Right kidney (tissue), 9 donors: ENCODE measurements at places on chromosomes 2 and 18.

DNA sequence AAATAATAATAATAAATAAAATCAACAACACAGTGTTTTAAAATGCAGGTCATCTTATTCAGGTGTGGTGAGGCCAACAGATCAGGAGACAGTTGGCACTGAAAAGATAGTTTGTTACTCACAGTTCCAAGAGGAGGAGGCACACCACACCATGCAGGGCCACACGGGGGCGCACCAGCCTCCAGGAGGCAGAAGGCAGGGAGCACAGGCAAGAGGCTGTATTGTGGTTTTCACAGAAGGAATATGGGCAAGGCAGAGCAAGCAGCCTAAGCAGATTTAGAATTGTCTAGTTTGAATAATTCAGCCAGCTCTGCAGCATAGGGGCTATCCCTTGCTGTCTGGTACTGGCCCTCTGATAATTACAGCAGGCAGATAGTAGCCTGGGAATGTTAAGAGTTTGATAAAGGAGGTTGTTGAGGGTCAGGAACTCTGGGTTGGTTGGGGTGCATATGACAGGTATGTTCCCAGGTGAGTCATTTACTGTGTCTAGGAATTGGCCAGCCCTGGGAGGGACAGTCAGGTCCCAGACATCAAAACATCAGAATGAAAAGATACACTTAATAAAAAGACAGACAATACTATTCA, 31.3 kb downstream of the KIAA2012 start:
- no peak for DNase-seq

- DNase-seq, result no peak
Measured at GRCh38 chr2:240245706-240246105, 105.2 kb upstream of the OTOS start.

- DNase-seq, result no peak
Measured at GRCh38 chr2:203706403-203706802, at the start of gene CD28. Gene CD28, plus strand, starts transcription at chr2:203706639. Its CDS starts 58 bp downstream, at chr2:203706697.

DNA sequence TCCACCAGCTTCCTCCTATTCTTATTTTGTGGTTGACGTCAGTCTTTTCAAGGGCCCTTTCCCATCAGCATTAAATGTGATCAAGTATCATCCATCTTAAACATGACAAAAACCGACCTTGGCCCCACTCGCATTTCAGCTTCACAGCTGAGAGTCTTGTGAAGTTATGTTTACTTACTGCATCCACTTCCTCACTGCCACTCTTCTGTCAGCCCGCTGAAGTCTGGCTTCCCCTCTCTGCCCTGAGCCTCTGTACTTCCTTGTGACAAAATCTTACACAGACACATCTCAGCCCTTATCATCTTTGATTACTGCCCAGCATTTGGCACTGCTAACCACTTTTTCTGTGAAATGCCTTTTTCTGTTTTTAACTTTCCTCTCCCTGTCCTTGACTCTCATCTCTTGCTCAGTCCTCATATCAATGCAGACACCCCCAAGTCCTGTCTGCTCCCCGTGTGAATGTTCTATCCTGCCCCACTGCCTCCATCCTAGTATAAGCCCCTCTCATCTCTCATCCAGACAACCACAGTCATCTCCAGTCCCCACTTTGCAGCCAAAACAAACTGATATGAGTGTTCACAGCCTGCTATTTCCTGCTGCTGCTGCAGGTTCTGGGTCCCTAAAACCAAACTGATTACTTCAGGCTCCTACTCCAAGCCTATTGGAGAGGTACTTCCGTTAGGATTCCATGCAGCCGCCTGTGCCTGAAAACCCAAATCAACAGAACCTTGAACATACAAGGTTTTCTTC, 31.4 kb downstream of the FOSL2 start:
- no peak for DNase-seq

DNA sequence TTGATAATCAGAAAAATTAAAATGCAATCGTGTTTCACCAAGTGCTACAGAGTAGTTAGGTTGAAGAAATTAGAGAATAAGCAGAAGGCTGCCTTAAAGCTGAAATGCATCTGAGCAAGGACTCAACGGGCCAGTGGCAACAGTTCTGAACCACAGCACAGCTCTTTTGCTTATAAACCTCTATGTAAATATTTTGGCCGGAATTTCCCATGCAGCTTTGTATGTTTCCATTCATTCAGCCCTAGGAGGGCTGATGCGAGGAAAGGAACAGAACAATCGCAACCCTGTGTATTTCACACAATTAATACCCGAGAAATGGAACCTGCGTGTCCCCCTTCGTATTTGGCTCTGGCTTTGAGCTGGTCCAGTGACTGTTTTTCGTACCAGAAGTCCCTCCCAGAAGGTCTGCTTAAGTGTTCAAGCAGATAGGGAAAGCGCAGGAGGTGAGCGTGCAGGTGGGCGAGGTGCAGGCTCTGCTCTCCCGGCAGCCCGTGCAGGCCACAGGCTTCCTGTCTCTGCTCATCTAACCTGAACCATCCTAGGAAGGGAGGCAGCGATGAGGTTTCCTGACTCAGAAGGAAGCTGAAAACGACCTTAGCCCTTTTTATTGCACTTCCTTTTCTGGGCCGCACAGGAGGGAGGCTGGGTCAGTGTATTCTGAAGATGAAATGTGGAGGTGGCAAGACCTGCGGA, 67.3 kb downstream of the ASB1 start:
- no peak for DNase-seq

- no peak for DNase-seq
Measured at GRCh38 chr2:145411493-145411892, 891.6 kb upstream of the ZEB2 start.
